ENCODE measurements at places on chromosomes 1 and 21.

DNA sequence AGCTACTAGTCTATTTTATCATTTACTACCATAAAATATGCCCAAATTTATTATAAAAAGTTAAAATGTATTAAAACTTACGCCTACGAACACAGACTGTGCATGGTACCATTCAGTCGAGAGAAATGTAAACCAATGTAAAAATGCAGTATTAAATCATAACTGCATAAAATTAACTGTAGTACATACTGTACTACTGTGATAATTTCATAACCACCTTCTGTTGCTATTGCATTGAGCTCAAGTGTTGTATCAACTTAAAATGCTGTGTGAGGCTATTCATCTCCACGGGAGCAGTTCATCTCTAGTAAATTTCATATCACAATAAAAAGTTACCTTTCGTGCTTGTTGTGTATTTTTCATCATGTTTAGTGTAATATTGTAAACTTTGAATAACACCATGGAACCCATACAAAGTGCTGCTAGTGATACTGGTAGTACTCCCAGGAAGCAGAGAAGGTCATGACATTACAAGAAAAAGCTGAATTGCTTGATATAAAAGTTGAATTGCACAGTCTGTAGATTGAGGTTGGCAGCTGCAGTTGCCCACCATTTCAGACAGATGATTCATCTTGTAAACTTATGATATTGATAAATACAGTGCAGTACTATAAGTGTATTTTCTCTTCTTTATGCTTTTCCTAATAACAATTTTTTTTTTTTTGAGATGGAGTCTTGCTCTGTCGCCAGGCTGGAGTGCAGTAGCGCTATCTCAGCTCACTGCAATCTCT, 19.0 kb upstream of the CENPF start:
- DNase-seq = no peak

- no peak for DNase-seq
Measured at GRCh38 chr1:82318265-82318664, 517.5 kb downstream of the ADGRL2 start.

DNA sequence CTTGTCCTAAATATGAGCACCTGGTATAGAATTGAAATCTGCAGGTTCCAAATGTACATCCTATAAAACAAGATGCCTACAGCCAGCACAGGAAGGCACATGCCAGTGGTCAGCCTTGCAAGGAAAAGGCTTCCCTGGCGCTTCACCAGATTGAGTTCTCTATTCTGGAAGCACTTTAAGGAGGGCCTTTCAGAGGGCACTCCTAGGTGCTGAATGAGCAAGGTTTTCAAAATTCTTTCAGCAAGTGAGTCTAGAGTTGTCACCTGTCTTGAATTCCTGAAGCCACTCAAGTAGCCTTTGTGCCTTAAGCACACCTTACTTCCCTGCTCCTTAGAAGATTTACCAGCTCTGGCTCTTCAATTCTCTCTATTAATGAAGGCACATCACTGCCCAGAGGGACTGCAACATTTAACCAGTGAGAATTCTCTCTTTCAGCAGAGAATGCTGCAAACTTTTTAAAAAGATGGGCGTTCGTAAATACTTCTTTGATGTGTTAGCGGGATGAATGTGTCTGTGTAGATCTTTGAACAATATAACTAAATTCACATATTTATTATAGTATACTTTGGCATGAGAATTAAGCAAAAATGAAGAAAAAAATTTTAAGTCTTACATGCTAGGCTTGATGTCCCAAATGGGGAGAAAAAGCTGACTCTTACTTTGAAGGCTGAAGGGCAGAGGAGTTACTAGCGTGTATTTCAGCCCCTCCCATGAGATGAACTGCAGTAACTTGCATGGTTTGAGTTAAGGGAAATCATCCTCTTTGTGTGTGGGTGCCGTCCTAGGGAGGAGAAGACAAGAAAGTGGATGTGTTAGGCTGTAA, 162.0 kb downstream of the NTPCR start:
- no peak for DNase-seq

GRCh38 chr21:45756669-45757068, 113.1 kb downstream of the PCBP3 start:
- DNase-seq = no peak

- DNase-seq = no peak
Measured at GRCh38 chr1:151763990-151764389, 694 bp upstream of the MRPL9 start.

GRCh38 chr1:4085546-4085945, 185.5 kb upstream of the C1orf174 start:
- no peak for DNase-seq

GRCh38 chr1:7250176-7250575, 464.9 kb downstream of the CAMTA1 start:
- no peak for DNase-seq

- DNase-seq = no peak
Measured at GRCh38 chr1:211153932-211154331, 20.0 kb upstream of the KCNH1 start.

- DNase-seq = no peak
Measured at GRCh38 chr1:21935891-21936365, 1.2 kb downstream of the HSPG2 start.

- DNase-seq = no peak
Measured at GRCh38 chr1:94243665-94244064, 6.3 kb upstream of the ARHGAP29 start.

DNA sequence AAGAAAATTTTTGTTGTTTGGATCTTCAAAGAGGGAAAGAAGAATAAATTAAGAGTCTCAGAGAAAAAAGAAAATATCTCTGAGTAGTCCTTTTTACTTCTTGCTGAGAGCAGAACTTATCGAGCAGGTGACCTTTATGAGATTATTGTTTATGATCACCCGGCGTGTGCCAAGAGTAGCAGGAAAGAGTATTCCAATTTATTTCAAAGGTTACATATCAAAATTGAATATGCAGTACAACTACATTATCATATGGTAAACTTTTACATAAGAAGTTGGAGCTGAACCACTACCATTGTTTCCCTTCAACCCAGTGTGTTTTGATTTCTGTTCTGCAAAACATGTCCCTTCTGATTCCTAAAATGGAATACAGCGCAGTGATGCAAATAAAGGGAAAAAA, 204.3 kb upstream of the SNX7 start:
- no peak for DNase-seq

- DNase-seq = no peak
Measured at GRCh38 chr1:54370287-54370989, 35.8 kb downstream of the SSBP3 start.

DNA sequence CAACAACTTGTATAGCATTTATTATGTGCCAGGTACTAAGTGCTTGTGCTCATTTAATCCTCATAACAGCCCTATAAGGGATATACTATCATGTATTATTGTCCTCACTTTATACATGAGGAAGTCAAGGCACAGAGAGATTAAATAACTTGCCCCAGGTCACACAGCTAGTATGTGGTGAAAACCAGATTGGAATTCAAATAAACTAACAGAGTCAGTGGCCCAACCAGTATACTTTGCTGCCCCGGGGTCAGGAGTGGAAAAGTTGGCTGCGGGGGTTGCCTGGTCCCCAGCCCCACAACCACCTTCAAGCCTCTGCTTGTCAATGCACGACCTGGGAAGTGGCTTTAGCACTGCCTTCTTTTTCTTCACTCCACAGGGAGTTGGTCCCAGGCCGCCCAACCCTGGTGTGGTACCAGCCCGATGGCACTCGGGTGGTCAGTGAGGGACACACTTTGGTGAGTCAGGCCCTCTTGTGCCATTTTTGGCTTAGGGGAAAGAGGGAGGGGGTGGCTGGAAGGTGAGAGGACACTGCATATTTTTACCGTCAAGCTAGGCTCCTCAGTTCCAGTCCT, 2.5 kb downstream of the ADAM15 start:
- DNase-seq = no peak

GRCh38 chr1:89671775-89672488, 39.0 kb downstream of the LRRC8C start:
- no peak for DNase-seq

GRCh38 chr1:55685560-55685959, 470.4 kb upstream of the USP24 start:
- no peak for DNase-seq

DNA sequence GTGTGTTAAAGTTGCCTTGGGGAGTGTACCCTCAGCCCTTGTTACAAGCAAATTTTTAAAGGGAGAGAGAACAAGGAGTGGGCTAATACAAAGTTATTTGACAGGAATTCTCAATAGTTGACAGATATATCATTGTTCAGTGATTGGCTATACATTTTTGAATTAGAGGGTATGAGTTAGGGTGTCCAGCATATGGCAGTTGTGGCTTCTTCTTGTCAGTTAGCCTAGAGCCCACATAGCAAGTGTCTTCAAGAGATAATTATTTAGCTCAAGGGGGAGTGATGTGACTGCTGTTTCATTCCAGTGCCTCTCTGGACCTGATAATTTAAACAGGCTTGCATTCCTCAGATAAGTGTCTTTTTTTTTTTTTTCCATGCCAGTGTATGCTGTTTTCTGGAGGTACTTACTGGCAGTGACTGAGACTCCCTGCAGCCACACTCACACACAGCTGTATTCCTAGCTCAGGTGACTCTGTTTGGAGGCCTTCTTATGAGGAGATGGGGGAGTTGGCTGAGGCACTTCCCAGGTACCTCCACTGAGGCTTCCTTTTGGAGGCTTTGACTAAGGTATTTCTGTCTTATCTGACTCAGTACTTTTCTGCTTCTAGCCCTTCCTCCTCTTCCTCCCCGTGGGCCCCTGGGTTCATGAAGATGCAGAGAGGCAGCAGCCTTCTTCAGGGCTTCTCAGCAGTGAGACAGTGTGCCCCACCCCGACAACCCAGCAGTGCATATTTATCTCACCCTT, 32.3 kb downstream of the IVNS1ABP start:
- no peak for DNase-seq

GRCh38 chr1:6491480-6491962, at the start of gene PLEKHG5:
Gene PLEKHG5, minus strand, starts transcription at chr1:6491667. Its CDS starts 14,096 bp downstream, at chr1:6477571.
- DNase-seq = no peak

DNA sequence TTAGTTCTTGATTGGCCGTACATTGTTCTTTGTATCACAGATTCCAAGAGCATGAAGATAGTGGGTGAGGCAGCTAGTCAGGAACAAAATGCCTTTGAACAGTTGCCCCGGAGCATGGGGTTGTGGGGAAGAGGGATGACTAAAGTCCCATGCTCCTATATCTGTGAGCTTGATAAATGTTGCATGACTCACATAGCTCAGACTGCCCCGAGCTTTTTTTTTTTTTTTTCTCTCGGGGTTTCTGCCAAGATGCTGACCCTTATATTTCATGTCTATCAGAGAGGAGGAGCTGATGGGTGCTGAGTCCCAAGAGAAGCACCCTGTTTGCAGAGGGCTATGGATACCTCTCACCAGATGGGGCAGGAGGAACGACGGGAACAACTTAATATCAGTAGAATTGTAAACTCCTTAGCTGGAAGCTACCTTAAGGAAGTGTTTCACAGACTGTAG, 40.6 kb downstream of the SRRM1 start:
- no peak for DNase-seq

Measured in stimulated activated CD4-positive, alpha-beta T cell treated with anti-CD3 and anti-CD28 coated beads, Interleukin-1b, Interleukin-23, amount 100 ng/mL, for 4 hours (primary cell).